ENCODE measurements at places on chromosomes 2 and 18. TPM values are rescaled to one million over a fixed set of nuclear protein-coding genes. Genes with fewer than 3 reads are reported as not detected.

Gene GALNT13
- total RNA-seq = 0.21 TPM

Gene EGR4
- total RNA-seq = not detected

Gene C2orf72
- total RNA-seq = 3.0 TPM

Gene SH2D6
- total RNA-seq = 0.26 TPM

Gene SPP2
- 0.23 TPM for total RNA-seq

Gene SGO2
- total RNA-seq = 14.3 TPM

Gene RGPD3
- total RNA-seq = 0.03 TPM

Gene TTC27
- 23.9 TPM for total RNA-seq

Gene ALK
- 0.06 TPM for total RNA-seq

Gene CTDSP1
- 61.2 TPM for total RNA-seq

Gene FAHD2B
- 1.1 TPM for total RNA-seq

Gene NDUFAF7
- 13.6 TPM for total RNA-seq

Gene MERTK
- total RNA-seq = 2.4 TPM

Gene SLC9A4
- not detected for total RNA-seq

Gene AGFG1
- 106 TPM for total RNA-seq

Gene NEMP2
- total RNA-seq = 7.6 TPM

Gene CFAP210
- not detected for total RNA-seq

Gene DNAH7
- 0.06 TPM for total RNA-seq

Gene GPBAR1
- not detected for total RNA-seq

Gene HAUS1
- 51.9 TPM for total RNA-seq

Gene SLC5A7
- total RNA-seq = not detected

Gene CPLX4
- not detected for total RNA-seq

Gene LYPD1
- 51.6 TPM for total RNA-seq

Gene BOLL
- not detected for total RNA-seq

Gene RGPD4
- not detected for total RNA-seq

Gene CDK5R2
- total RNA-seq = 0.27 TPM

Gene TWIST2
- 49.9 TPM for total RNA-seq

Gene CNDP1
- total RNA-seq = not detected

Gene SUCLG1
- 94.7 TPM for total RNA-seq

Gene VIL1
- not detected for total RNA-seq

Gene IL36A
- not detected for total RNA-seq

Gene CROCC2
- total RNA-seq = not detected

Gene SP100
- total RNA-seq = 71.5 TPM

Gene DYSF
- 2.3 TPM for total RNA-seq

Gene VWC2L
- total RNA-seq = not detected

Gene CRYGD
- total RNA-seq = not detected

Gene GALR1
- total RNA-seq = not detected

Gene PRSS56
- total RNA-seq = not detected

Gene CPO
- not detected for total RNA-seq

Gene PLB1
- 1.8 TPM for total RNA-seq

Gene ERFE
- total RNA-seq = 13.1 TPM

Gene MOGAT1
- total RNA-seq = not detected

Gene DCTN1
- 73.0 TPM for total RNA-seq

Gene LRRTM4
- 0.03 TPM for total RNA-seq

Gene C2orf15
- total RNA-seq = 0.23 TPM

Gene DSEL
- 4.6 TPM for total RNA-seq

Gene TIMM21
- 98.5 TPM for total RNA-seq

Gene ACTG2
- not detected for total RNA-seq

Gene RESP18
- total RNA-seq = not detected

Gene ELAC1
- total RNA-seq = 13.1 TPM

Gene LINC00305
- not detected for total RNA-seq

Gene TMEM17
- total RNA-seq = 3.9 TPM

Gene MYOM1
- total RNA-seq = not detected

Gene ADD2
- total RNA-seq = 79.9 TPM

Gene ANKRD30BL
- not detected for total RNA-seq

Data from HT1080 (cell line).